ENCODE measurements at places on chromosomes 7 and 10.

GRCh38 chr7:55140941-55141278, 122.1 kb downstream of the EGFR start:
- DNase-seq = no peak

DNA sequence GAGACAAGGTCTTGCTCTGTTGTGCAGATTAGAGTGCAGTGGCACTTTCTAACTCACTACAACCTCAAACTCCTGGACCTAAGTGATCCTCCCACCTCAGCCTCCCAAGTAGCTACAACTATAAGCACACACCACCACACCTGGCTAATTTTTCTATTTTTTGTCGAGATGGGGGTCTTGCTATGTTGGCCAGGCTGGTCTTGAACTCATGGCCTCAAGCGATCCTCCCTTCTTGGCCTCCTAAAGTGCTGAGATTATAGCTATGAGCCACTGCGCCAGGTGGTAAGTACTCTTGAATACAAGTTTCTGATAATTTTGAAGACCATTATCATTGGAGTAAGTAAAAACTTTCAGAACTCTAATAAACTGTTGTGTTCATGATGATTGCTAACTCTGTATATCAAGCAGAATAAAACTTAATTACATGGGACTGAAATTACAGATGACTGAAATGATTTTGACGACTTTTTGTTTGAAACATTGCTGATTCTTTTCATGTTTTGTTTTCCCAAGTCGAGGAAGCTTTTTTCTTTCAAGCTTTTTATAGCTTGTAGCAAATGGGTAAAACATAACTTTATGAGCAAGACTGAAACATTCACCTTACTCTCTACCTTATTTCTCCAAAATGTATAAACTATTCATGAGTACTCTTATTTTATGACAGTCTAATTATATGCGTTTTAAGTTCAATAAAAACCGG, 14.6 kb downstream of the LARP4B start:
- no peak for DNase-seq

- no peak for DNase-seq
These were observed 40.0 kb upstream of the PDK4 start for GRCh38 chr7:95636140-95636940.

- no peak for DNase-seq
These were observed 162.3 kb downstream of the SEM1 start for GRCh38 chr7:96547371-96547811.

DNA sequence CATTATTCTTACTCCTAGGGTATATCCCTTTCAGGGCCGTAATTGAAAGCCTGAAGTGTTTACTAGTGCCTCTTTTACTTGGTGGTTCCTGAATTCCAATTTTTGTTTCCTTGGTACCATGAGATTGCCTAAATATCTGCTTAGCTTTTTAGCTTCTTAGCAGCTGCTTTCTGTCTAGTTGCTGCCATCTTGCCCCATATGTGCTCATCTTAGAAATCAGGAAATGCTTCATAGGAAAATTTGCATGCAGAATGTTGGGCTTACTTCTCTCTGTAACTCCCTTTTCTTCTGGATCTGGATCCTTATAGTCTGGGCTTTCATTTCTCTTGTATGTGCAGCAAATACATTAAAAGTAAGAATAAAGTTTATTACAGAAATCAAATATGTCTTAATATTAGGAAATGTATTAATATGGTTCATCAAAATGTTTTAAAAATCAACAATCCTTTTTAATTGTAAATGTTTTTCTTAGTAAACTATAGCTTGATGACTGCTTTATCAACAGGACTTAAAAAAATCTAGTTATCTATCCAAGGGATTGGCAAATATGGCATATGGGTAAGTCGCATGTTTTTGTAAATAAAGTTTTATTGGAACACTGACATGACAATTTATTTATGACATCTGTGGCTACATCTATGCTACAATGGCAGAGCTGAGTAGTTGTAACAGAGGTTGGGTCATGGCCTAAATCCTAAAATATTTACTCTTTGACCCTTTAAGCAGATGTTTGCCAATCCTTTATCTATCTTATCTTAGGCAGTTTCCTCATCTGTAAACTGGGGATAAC, 73.5 kb upstream of the CDK6 start:
- DNase-seq = no peak
